Activated T-helper 1 cell treated with anti-CD3 and anti-CD28 coated beads, Interleukin-12 subunit alpha, Interleukin-12 subunit beta, Interleukin-2, Interleukin-4 antibody, amounts not matched to agents 30 ng/mL and 10 ng/mL and 1 ng/mL, durations not matched to agents 14 hours and 24 hours and 36 hours (primary cell): ENCODE measurements at places on chromosomes 5 and 9.

GRCh38 chr9:125889476-125890419 is 142.6 kb downstream of the PBX3 start:
- no peak for DNase-seq

DNA sequence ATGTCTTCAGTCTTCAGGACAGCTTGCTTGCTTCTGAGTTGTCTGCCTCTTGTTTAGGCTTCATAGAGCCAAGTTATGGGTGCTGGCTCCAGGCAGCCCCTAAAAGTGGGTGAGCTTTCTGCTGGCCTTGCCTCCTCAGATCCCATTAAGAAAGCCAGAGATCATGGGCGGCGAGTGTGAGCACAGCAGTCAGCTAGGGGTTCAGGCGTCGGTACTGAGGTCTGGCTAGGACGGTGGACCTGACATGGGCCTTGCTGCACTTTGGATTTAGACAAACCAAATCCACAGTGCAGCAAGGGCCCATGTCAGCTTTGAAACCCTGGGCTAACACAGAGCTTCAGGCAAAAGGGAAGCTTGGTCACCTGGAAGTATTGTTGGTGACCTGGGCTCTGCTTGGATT is 17.6 kb downstream of the PSAT1 start:
- DNase-seq, result no peak

DNA sequence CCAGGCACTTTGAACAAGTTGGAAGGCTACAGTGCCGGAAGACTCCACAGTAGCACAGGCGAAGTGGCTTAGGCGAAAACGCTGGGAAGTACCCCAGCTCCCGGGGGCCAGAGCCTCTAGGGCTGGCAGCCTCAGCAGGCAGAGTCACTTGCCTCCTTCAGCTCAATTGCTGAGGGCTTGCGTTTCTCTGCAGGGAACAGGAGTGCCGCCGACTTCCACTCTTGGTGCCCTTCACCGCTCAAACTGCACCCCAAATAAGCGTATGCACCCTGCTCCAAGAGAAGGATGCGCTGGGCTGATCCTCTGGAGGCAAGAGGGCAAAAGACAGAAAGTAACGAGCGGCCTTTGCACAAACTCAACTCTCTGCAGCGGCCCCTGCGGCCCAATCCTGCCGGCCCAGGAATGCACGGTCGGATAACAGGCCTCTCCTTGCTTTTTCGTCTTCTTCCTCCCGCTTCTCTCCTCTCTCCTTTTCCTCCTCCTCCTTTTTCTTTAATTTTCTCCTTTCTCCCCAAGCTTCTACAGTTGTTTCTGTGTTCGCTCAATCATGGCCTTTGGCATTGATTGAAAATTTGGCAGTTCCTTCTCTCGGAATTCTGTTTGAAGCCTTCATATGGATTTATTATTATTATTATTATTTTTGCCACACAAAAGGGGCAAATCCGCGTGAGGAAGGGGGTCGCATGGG is 1.1 kb upstream of the S1PR3 start:
- no peak for DNase-seq

GRCh38 chr9:92492781-92493401 is 10.6 kb upstream of the ASPN start:
- DNase-seq, result no peak

DNA sequence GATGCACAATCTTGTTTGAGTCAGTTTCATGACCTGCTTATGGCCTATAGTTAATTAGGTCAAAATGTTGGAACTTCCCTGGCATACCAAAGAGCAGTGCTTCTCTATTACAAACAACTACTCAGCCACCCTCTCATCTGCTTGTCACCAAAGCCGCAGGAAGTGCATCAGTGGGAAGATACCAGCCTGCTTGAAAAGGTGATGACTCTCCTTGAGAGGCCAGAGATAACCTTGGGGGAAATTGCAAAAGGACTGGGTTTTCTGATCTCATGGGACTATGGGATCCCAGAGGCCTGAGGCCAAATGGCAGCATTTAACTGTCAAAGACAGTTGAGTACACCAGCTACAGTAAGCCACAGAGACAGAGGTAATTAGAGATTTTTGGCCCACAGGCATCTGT is 69.9 kb downstream of the C9orf57 start:
- DNase-seq, result no peak

DNA sequence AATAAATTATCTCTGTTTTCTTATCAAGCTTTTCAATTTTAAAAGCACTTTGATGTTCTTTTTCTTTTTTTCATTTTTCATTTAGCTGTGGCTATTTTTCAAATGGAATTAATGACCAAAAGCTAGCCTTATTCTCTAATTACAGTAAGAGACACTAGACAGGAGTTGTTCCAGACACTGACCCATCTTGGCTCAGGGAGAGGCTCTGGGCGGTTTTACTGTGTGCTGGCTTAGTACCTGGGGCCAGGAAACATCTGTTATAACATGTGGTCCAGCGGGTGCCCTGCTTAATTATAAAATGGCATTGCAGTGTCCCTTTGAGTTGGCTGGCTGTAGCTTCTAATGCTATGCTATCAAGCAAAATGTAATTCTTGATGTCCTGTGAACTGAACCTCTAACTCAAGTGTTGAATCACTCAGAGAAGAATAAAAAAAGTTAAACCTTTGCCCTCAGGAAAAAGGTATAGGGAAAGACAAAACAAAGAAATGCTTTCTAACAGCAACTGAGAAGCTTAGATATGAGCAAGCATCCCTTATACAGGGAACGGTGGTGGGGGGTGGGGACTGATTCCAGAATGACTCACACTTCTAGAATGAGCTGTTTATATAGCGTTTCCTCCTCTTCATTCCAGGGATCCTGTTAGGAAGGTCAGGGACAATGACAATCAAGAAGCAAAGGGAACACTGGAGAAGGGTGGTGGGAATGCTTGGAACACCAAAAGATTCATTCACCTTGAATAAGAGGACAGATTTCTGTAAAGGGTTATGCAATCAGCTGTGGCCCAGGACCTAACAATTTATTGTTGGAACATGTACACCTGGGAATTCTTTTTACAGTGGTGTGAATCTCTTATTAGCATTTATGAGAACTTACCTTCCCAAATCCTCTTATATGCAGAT is 58.7 kb upstream of the NFIB start:
- no peak for DNase-seq

DNA sequence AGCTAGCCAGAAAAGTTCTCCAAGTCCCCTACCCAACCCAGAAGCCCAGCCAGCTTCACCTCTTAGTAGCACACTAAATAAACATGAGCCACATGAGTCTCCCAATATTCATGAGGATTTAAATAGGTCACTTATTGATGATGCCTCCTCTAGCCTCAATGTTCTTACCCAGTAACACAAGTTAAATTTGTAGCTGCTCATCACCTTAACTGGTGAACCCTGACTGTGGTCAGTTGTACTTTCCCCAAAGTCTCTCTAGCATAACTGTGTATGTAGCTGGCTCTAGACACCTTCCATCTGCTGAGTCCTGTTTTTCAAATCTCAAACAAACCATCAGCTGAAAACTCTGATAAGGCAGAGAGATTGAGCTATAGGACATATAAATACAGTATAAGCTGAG is 100.3 kb upstream of the ELAVL2 start:
- DNase-seq, result no peak

- DNase-seq, result no peak
Measured at GRCh38 chr5:76859591-76860247, 9.9 kb downstream of the S100Z start.

GRCh38 chr9:98288881-98289280 is 33.4 kb upstream of the TBC1D2 start:
- no peak for DNase-seq

GRCh38 chr9:128420060-128420650 is 502 bp upstream of the CERCAM start:
- peak; percentile 65 for DNase-seq

- no peak for DNase-seq
Measured at GRCh38 chr9:125825762-125826161, 78.6 kb downstream of the PBX3 start.

- no peak for DNase-seq
Measured at GRCh38 chr9:29214154-29214689, 1640.9 kb upstream of the C9orf72 start.

DNA sequence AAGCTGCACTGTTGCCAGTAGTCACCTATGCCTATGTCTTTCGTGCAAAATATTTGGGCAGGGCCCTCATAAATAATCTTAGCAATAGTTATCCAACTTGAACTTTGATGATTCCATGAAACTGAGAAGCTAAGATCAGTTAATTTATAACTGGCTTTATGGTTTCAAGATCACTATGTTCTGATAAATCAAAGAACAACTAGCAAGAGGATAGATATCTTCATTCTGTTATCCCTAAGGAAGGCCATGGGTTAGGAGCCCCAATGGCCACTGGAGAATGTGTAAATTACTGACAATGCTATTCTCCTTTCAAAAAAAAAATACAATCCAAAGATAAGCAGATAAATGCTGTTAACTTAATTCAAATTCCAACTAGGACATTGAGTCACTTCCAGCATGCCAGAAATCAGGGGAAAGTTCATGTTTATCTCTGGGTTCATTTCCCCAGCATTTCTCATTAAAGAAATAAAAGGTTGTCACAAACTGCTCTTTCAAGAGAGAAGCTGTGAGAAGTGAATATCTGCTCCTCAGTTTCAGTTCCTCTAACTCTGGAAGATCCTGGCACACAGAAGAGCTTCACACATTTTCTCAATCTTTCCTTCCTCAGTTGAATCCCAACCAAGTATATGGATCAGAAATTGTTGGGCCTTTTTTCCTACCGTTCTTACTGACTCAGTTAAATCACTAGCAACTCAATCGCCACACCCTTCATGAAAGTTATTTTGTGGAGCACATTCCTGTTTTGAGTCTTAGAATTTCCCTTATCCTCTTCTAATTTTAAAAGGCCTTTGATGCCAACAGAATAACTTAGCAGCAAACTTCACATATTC is 59.6 kb upstream of the SLC1A1 start:
- no peak for DNase-seq

DNA sequence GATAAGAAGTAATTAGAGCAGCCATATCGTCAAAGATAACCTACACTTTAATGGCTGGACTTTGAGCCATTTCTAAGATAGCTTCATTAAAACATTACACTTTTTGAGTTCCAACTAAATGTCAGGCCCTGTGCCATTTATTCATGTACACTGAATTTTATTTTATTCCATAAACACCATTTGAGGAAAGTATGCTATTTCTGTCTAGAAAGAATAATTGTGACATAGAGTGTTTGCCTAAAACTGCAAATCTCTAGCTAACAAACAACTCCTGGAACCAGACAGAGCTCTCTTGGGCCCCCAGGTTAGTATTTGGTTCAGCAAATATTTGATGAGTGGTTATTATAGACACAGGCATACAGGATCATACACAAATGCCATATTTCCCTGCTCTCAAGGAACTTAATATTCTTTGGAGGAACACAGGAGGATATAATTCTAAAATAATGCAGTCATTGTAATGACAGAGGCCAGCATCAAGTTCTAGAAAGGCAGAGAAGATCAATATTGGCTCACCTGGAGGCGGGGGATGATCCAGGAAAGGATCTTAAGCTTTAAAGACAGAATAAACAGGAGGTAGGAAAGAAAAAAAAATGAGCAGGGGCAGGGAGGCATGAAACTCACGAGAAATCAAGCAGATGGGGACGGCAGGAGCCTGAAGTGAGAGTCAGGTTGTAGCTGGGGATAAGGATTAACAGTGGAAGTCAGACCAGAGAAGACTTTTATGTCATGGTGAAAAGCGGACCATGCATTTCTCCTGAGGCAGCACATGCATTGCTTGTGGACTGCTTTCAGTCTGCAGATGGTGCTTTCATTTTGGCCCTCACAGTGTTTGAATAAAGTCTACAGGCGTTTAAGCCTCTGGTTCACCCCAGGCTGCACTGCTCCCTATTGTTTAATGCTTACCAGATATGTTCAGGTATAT is 127.7 kb downstream of the GCNT1 start:
- DNase-seq, result no peak
